ENCODE measurements at places on chromosomes 16 and 17.

- no peak for DNase-seq
These were observed 1.5 kb upstream of the NUFIP2 start for GRCh38 chr17:29295420-29295819.

GRCh38 chr17:54968988-54969332 is 395 bp downstream of the STXBP4 start:
- DNase-seq, result peak; percentile 24

GRCh38 chr17:76166168-76166567 is 25.1 kb upstream of the FOXJ1 start:
- DNase-seq, result no peak

- DNase-seq, result peak; percentile 30
These were observed 117.4 kb downstream of the IRF8 start for GRCh38 chr16:86016201-86016965.

GRCh38 chr16:52597772-52598483 is 51.0 kb upstream of the TOX3 start:
- DNase-seq, result no peak

GRCh38 chr17:20190605-20191004 is 181.4 kb downstream of the SPECC1 start:
- DNase-seq, result no peak

All from stimulated activated CD4-positive, alpha-beta T cell treated with anti-CD3 and anti-CD28 coated beads, Interleukin-12 subunit alpha, Interleukin-12 subunit beta, amount 100 ng/mL, for 48 hours (primary cell).